PC-9 (cell line): ENCODE measurements at places on chromosomes 3 and 15. TPM values are rescaled to one million over a fixed set of nuclear protein-coding genes. Genes with fewer than 3 reads are reported as not detected.

The CHRFAM7A gene
- total RNA-seq: not detected in 2 replicates

The ADAMTS7 gene
- total RNA-seq: 1.3 and 1.9 TPM in 2 replicates

The PLCL2 gene
- 4.4 and 4.6 TPM in 2 replicates for total RNA-seq

The LEKR1 gene
- total RNA-seq: 3.2 and 3.9 TPM in 2 replicates
